Activated CD4-positive, alpha-beta memory T cell treated with anti-CD3 and anti-CD28 coated beads for 36 hours (primary cell): ENCODE measurements at places on chromosomes 7 and 10.
A peak's percentile ranks its signal among the peaks of the same experiment; 100 is the strongest.

- no peaks in the 10 kb centered on the region for H3K36me3 ChIP-seq
- peaks cover 36% of the 10 kb centered on the region for H3K27me3 ChIP-seq
- H3K4me1 ChIP-seq: peaks cover 16% of the 10 kb centered on the region
- peak within 1 kb of the TSS; percentile 8 for H3K4me3 ChIP-seq
- H3K27ac ChIP-seq: no peak within 1 kb of the TSS
- peak; percentile 13 for DNase-seq
Observed at GRCh38 chr7:117873310-117874190, at the start of gene CTTNBP2. CTTNBP2 (minus strand) TSS chr7:117873441; CDS start chr7:117873415, 26 bp downstream.

GRCh38 chr7:151776876-151777494 lies 99.9 kb downstream of the PRKAG2 start:
- H3K4me1 ChIP-seq: no peaks in the 10 kb centered on the region
- no peak for DNase-seq

- H3K27me3 ChIP-seq: no peaks in the 10 kb centered on the region
- H3K27ac ChIP-seq: no peak overlapping the region
- H3K4me3 ChIP-seq: no peak overlapping the region
- H3K36me3 ChIP-seq: peaks cover 12% of the 10 kb centered on the region
- no peaks in the 10 kb centered on the region for H3K4me1 ChIP-seq
Observed at GRCh38 chr10:21813946-21814345, 189.6 kb downstream of the DNAJC1 start.

- H3K4me3 ChIP-seq: no peak overlapping the region
- H3K27me3 ChIP-seq: peaks cover 3% of the 10 kb centered on the region
- no peak for DNase-seq
- no peaks in the 10 kb centered on the region for H3K4me1 ChIP-seq
Observed at GRCh38 chr7:128211626-128212025, 29.5 kb upstream of the LEP start.

DNA sequence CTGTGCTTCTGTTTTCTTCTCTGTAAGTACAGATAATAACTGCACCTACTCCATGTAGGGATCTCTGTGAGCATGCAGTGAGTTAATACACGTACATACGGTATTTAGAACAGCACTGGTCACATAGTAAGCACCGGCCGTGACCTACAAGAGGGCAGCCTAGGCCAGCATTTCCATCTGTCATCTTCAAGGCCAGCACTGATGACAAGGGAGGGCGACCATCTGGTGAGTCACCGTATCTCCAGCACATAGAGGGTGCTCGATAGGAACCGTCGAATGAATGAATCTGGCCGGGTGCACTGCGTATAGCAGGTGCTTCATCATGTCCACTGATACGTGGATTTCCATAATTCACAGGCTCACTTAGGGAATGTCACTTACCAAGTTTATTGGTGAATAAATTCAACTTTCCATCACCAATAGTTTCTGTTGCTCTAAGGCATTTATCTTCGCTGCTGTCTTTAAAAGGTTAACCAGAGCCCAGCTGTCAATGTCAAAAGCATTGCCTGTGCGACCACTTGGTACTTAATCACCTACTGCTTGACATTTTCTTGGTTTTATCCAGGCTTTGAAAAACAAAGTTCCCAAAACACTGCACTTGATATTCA lies 8.3 kb downstream of the NOD1 start:
- no peaks in the 10 kb centered on the region for H3K27me3 ChIP-seq
- H3K4me3 ChIP-seq: no peak overlapping the region
- peaks cover 12% of the 10 kb centered on the region for H3K36me3 ChIP-seq
- peaks cover 74% of the 10 kb centered on the region for H3K4me1 ChIP-seq

GRCh38 chr7:1290679-1291356 lies 58.1 kb downstream of the UNCX start:
- H3K27ac ChIP-seq: no peak overlapping the region
- peak; percentile 11 for DNase-seq
- no peaks in the 10 kb centered on the region for H3K36me3 ChIP-seq

DNA sequence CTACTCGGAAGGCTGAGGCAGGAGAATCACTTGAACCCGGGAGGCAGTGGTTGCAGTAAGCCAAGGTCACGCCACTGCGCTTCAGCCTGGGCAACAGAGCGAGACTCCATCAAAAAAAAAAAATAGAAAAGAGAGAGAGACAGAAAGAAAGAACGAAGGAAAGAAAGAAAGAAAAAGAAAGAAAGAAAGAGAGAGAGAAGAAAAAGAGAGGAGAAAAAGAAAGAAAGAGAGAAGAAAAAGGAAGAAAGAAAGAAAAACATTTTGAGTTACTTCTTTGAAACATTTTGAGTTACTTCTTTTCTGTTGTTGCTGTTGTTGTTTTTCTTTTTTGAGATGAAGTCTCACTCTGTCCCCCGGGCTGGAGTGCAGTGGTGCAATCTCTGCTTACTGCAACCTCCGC lies 2.4 kb upstream of the MKI67 start:
- peaks cover 14% of the 10 kb centered on the region for H3K27me3 ChIP-seq
- peaks cover 20% of the 10 kb centered on the region for H3K36me3 ChIP-seq
- H3K4me1 ChIP-seq: peaks cover 18% of the 10 kb centered on the region
